Stimulated activated CD4-positive, alpha-beta T cell treated with anti-CD3 and anti-CD28 coated beads, TNF-alpha, amount 100 ng/mL, for 1 hour (primary cell): ENCODE measurements at places on chromosomes 7 and 10.

DNA sequence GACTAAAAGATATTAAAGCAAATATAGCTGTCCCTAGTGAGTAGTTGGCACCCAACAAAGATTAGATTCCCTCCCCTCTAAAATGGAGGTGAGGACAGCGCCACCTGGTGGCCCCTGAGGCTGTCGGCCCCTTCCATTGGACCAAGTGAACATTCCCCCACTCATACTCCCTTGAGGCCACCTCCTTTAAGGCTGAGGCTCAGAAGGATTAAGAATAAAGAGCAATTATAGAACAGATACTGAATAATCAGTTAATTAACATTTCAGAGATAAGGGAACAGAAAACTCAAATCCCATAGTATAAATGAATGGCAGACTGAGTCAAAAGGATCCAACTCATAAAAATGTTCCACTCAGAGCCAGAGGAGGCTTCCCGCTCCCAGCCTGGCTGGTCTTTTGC is 130.4 kb upstream of the GHITM start:
- DNase-seq: peak; percentile 16

DNA sequence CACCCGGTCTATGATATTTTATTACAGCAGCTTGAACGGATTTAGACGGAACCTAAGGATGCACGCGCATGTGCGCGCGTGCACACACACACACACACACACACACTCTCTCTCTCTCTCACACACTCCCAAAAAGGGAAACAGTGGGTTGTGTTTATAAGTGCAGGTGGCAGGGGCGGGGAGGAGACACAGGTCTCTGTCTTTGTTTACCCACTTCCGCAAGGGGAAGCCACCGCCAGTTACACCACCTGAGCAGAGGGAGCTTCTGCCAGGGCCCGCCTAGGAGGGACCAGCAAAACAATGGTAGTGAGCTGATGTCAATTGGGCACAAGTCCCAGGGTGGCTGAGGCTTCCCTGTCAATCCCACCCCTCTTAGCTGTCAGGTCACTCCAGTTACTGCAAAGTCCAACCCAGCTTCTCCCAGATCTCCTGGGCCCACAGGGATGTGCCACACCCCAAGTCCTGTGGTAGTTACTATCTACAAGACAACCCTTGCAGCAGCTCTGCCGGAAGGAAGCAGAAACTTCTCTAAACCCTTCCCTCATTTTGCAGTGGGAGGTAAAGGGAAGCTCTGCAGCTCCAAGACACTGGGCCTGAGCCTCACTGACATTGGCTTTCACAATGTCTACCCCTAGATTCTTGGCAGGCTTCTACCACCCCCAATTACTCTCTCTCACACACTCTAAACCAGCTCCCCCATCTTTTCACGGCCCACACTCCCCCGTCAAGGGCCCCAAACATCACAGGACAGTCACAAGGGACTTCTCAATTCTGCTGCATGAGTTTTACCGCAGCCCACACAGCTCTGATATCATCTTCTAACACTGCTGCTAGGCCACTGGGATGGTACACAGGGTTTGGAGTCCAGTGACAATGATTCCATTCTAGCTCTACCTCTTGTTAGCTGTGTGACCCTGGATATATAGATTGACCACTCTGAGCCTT is 17.6 kb downstream of the ANXA11 start:
- DNase-seq: peak; percentile 63

GRCh38 chr10:126090443-126090842 is 194.1 kb downstream of the FANK1 start:
- no peak for DNase-seq

- DNase-seq: no peak
These were observed 737 bp upstream of the NUB1 start for GRCh38 chr7:151340794-151341356.

DNA sequence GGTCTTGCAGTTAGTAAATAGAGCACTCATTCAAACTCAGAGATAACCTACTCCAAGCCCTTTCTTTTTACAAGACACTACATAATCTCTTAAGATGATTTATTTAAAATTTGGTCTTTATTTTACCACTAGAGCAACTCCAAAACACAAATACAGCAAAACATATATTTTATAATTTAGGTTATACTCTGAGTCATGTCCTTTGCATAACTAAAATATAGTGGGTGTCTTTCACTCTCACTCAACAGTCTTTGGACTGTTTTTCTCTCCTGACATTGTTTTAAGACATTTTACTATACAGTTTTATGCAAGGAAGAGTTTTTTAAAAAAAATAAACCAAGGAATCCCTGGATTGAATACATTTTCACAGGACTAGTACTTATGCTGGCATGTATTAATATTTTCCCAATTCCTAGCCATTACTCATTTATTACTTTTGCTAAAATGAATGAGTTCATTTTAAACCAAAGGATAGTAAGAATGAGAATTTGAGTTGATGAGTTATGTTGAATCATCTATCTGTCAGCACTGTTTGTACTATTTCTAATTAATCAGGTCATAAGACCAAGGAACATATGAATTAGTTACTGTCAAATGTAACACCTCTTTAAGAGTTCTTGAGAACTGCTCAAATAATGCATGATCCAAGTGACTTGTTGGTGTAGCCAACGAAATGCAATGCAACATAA is 303.1 kb upstream of the FZD1 start:
- no peak for DNase-seq

- peak; percentile 25 for DNase-seq
These were observed 2.4 kb downstream of the ZMIZ2 start for GRCh38 chr7:44750921-44751571.

DNA sequence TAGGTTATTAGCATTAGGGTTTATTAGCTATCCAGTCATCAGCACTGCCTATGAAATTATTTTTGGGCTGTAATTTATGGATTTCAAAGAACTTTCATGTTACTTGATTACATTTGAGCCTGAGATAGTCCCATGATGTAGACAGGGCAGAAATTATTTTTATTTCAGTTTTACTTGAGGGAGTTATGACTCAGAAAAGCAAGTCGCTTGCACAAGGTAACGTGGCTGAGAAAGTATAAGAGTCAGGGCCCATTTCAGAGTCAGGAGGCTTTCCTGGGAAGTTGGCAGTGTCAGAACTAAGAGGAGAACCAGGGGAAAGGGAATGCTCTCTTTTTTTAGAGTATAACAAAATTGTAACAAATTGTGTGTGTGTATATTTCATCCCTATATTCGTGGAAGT is 16.5 kb downstream of the GATA3 start:
- DNase-seq: no peak

DNA sequence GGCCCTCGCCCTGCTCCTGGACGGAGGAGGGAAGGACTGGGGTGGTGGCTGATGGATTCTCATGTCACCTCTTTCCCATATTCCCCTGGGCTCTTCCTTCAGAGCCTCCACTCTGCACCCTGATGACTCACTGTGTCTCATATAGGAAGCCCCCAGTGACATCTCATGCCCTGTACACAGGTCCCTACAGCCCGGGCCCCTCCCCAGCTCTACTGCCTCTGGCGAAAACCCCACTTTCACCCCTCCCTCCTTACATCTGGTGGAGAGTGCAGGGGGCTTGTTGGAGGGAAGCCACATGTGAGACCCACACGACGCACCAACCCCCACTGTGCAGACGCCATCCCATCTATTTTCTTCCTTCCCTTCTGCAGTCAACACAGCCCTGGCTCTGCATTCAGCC is 72.8 kb upstream of the ZNF479 start:
- DNase-seq: no peak

DNA sequence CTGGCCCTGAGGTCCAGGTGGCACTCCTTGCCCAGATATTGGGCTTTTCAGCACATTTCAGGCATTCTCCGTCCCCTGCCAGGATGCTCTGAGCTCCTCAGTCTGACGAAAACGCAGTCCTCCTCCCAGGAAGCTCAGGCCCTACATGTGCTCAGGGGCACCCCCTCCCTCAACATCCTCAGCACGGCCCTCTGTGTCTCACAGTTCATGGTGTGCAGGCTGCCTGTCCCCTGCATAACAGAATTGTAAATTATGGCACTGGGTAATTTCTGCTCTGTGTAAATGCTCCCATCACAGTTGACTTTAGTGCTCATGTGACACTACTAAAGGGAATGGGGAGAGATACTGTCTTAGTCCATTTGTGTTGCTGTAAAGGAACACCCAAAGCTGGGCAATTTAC is 563.8 kb downstream of the DNAJB6 start:
- no peak for DNase-seq

GRCh38 chr10:60810437-60811182 is 32.3 kb downstream of the CDK1 start:
- no peak for DNase-seq

GRCh38 chr10:14879928-14880193 is 1.2 kb downstream of the SUV39H2 start:
- DNase-seq: no peak

GRCh38 chr10:120887482-120887881 is 36.3 kb downstream of the WDR11 start:
- no peak for DNase-seq

DNA sequence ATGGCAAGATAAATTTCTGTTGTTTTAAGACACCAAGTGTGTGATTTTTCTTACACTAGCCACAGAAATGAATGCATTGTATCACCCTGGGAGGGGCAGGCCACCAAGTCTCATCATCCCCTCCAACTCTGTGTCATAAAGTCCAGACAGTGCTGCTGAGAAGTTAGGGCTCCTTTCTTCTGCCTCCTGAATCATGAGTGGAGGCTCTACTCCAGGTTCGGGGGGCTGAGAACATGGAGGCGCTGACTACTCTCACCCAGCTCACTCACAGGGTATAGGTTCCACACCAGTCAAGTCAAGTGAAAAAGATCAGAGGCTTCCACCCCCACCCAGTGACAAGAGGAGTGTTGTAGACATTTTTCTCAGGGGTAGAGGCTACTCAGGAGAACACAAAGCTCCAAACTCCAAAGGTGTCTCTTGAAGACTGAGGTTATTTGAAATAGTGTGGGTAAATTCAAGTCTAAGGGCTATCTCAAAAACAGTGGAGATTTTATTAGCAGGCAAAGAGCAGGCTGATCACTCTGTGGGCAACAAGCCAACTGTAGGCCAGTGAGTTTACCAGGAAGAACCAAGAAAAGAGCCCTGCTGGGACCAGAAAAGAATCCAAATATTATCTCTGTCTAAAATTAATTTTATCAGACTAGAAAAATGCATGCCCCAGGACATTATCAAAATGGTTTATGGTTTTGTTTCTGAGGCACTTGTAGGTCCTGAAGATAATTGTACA is 118.6 kb upstream of the RET start:
- no peak for DNase-seq

GRCh38 chr10:14478604-14479003 is 147.9 kb upstream of the FRMD4A start:
- no peak for DNase-seq

DNA sequence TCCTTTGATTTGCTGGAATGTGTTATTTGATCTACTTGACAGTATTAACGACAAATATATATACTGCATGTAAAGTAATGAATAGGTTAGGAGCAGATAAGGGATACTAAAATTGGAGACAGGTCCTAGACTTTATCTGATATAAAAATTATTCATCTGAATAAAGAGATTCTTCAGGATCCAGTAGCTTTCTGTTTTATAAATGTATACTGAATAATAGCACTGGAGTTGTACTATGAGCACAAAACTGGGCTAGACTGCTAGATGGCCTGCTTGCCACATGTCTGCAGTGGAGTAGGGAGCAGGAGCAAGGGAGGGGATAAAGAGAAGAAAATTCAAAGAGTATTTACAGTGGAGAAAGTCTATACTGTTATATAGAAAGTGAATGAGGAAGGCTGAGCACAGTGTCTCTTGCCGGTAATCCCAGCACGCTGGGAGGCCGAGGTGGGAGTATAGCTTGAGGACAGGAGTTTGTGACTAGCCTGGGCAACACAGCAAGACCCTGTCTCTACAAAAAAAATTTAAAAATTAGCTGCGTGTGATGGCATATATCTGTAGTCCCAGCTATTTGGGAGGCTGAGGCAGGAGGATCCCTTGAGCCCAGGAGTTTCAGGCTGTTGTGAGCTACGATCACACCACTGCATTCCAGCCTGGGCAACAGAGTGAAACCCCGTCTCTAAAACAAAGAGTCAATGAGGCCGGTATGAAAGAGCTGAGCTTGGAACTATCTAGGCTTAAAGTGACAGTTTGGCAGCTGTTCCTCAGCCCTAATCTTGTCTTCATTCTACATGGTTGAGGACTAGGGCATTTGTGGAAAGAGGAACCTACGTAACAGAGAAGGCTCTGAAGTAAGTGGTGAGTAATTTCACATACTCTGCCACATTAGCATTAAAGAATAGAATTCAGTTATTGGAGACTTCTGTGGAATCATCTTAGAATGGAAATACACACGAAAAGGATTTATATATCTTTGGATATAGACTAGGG is 41.8 kb downstream of the CD36 start:
- DNase-seq: no peak

- DNase-seq: no peak
These were observed 6.1 kb upstream of the UBE2H start for GRCh38 chr7:129958643-129959470.

- DNase-seq: no peak
These were observed 18.9 kb upstream of the UNC5B start for GRCh38 chr10:71193516-71193915.

DNA sequence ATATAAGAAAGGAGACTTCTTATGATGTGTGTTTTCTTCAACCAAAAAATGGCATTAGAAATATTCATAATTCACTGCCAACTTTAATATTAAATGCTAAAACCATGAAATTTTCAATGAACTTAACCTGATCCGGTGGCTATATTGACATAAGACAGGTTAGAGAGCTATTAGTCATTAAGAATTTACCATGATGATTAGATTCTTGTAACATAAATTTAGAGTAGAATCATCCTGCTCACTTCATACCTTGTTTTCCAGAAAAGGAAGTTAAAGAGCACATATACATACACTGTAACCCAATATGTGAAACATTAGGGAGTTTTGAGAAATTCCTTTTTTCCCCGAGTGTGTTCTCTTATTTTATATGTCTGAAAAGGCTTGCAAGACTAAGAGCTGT is 430.3 kb upstream of the SEMA3A start:
- DNase-seq: no peak

GRCh38 chr10:43354330-43354635 is 17.2 kb upstream of the FXYD4 start:
- DNase-seq: no peak

GRCh38 chr7:76358011-76358480 is 745 bp downstream of the YWHAG start:
- peak; percentile 12 for DNase-seq

DNA sequence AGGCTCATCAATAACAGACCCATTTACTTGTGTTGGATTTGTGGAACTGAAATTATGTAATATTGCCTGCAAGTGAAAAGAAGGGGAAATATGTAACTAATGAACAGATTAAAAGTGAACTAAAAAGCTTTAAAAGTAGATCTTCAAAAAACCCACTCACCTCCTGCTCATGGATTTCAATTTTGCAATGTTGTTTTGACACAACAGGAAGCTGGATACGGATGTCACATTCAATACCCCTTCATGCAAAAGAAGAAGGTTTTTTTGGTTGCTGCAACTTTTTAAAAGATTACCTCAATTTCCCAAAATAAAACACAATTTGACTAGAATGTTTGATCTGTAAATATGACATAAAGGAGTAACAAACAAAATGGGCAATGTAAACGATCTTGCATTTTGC is 3.3 kb downstream of the MKI67 start:
- DNase-seq: no peak
